ENCODE measurements at places on chromosomes 1 and 21.

DNA sequence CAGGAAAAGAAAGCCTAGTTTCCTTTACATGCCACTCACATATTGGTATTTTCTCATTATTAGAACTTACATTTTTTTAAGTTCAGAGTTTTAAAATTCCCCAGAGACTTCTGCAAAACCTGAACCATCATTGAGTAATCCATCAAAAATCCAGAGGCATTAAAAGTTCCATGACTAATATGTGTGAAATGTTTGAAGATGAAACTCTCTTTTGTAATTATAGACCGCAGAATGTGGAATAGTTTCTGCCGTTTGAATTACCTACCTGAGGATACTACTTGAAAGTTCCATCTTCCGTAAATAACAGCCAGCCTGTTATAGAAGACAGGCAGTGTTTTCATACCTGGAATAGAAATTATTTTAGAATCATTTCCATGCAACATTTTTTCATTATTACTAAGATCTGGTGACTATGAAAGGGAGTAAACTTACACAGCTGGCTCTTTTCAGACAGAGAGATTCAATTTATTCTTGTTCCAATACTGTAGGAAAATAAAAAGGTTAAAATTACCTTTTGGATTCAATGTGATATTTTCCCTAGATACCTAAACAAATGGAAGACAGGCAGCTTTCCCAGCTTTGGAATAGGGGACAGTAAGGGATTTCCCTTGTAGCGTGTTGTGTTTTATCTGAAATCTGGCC lies 131.4 kb downstream of the ST6GALNAC5 start:
- no peak for DNase-seq

DNA sequence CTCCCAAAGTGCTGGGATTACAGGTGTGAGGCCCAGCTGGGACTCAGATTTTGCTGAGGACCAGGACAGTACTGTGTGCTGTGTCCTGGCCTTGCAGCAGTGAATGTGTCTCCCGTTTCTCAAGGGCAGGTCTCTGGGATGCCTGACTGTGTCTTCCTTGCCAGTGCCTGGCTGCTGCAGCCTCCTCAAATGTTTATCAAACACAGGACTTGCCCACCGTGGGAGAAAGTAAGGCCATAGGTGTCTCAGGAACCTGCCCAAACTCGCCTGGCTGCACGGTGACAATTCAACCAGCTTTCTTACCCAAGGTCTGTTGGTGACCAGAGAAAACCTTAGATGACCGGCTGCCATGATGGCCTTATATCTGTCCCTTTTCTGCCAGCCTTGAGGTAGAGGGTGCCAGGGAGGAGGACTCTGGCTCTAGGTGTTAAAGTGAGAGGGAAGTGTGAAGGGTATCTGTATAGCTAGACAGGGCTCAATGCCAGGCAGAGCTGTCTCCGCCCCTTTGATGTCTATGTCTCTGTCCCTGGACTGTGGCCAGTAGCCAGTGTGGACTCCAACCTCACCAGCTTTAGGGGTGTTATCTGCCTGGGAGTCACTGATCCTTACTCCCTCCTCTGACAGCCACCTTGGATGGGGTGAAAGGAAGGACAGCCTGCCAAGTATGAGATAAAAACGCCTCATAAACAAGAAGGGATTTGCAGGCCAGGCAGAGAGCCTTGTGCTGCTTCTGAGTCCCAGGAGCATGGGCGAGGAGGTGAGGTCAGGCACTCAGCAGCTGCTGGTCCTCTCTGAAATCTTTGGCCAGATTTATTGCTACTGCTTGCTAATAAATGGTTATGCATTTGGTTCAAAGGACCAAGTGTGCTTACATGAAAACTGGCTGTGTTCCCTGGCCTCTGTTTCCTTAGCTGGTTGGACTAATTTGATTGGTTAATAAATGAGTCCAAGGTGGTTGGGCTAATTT lies 22.3 kb downstream of the IL6R start:
- DNase-seq: no peak

GRCh38 chr1:198892065-198892464 lies 253.2 kb downstream of the PTPRC start:
- DNase-seq: no peak

GRCh38 chr1:32142446-32143301 lies 34.8 kb downstream of the KPNA6 start:
- DNase-seq: no peak

DNA sequence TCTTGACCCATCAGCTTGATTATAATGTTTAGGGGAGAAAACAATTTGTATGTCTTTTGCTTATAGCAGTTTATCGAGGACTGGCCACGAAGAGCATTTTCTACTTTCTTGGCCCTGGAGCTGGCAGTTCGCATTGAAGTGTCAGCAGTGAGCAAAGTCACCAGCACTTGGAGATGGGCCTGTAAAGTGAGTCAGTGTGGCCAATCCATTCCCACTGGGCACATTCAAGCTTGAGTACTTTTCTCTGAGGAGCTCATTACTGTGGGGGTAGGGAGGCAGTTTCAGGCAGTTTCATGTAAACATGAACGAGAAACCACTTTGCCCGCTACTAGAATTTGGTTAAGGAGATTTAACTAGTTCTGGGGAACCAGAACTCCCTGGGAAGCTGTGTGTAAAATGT lies 164.8 kb downstream of the PRDM2 start:
- DNase-seq: no peak

GRCh38 chr1:2019172-2019543 lies at the start of gene GABRD:
TSS of gene GABRD (plus strand) at chr1:2019345. CDS start at chr1:2019424, 79 bp downstream.
- no peak for DNase-seq

GRCh38 chr1:107213225-107213624 lies 72.4 kb downstream of the NTNG1 start:
- DNase-seq: no peak

DNA sequence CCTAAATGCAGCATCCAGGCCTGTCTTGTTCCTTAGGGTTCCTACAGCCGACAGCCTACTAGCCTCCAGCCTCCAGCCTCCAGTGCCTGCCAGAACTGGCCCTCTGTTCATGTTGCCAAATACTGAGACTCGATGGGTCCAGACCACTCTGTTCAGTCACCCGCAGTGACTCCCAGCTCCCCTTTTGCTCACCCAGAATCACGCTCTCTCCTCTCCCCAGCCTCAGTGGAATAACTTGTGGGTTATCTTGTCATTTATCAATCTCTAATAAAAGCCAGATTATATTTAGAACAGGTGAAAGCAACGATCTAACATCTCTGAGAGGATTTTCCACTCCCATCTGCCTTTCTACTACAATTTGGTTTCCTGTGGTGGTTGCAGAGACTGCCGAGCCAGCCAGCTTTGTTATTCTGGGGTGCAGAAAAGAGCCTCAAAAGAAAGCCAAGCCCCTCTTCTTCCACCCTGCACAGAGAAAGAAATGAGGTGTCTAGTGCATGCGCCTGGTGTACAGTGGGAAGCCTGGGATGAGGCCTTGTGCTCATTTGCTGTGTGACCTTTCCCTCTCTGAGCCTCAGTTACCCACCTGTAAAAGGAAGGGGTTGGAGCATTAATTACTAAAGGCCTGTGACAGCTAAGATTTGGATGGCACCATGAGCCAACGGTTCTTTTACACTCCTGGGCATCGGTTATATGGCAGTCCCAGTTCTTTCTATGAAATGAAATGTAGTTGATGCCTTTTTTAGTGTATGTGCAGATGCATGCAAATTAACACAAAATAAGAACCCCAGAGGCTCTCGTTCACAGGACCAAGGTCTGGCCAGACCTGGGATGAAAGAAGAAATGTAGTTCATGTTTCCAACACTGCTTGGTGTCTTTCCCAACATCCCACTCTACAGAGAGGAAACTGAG lies 42.9 kb upstream of the ID3 start:
- DNase-seq: no peak
